ENCODE measurements at places on chromosomes 1 and 21.

DNA sequence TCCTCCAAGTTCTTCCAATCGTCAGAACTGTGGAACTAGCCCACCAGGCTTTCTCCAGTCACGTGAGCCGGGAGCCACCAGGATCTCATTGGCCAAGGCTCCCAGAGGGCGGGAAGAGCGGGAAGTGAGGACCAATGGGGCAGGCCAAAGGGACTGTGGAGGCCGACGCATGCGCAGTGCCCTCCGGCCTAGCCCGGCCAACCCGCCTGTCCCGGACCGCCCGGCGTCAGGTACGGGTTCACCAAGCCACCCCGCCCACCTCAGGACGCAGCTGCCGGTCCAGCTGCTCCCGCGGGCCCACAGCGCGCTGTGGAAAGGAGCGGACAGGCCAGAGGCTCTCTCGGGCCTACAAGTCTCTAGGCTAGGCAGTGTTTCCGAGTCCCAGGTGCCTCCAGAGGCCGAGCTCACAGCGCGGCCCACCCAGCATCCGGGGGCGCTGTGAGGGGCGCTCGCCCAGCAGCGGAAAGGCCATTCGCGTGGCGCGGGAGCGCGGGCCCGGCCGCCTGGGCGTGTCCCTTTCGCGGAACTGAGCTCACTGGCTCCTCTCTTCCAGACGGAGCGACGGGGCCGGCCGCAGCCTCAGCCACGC lies 10.9 kb downstream of the OR14I1 start:
- no peak for DNase-seq

DNA sequence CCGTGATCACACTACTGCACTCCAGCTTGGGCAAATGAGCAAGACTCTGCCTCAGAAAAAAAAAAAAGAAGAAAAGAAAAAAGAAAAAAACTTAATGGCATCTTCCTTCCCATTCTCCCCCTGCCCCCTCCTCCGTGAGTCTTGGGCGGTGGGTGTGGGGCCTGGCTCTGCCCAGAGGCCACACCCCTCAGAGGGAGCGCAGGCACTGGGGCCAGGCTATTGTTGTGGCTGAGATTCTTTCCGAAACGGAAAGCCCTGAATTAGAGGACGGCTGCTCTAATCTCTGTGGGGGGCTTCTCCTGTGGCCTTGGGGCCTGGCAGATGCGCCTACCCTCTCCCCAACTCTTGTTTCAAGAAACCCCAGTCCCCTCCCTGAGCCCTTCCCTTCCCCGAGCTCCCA lies 4.1 kb upstream of the FAM110D start:
- no peak for DNase-seq

DNA sequence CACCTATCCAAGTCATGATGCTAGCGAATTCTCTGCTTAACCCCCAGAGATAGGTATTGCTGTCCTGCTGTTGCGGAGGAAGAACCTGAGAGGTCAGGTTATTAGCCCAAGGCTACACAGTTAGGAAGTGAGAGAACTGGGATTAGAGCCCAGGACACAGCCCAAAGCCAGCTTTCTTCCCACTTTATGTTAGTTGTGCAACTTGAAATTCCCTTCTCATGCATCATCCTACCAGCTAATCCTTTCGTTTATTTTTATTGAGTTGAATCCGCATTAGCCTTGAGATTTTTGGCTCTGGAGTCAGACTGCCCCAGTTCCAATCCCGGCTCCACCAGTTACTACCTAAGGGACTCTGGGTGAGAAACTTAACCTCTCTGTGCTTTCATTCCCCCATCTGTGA lies 65.4 kb downstream of the PLEKHA6 start:
- no peak for DNase-seq

- DNase-seq = peak; percentile 22
These were observed 27.7 kb upstream of the PTGFRN start for GRCh38 chr1:116881879-116882520.

GRCh38 chr1:234907208-234907939 lies 221.3 kb downstream of the TOMM20 start:
- DNase-seq = no peak

DNA sequence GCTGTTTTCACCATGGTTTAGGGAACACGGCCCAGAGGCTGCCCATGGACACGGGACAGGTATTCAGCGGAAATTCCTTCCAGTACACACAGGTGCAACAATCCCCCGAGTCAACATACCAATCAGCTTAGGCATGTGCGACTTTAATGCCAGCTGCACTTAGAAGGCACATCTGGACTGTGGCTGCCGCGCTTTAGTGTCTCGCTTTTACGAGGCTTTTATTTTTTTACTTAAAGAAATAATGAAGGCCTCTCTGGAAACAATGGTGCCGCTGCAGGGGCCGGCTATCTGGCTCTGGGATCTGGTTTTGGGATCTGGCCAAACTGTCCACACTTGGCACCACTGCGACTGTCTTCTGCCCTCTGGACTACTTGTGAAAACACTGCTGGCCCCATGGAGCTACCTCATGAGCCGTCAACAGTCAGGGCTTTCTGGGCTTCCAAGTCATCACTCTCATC lies 55.5 kb downstream of the SLC66A1 start:
- no peak for DNase-seq

GRCh38 chr1:112625696-112626095 lies 6.1 kb downstream of the CAPZA1 start:
- DNase-seq = no peak

DNA sequence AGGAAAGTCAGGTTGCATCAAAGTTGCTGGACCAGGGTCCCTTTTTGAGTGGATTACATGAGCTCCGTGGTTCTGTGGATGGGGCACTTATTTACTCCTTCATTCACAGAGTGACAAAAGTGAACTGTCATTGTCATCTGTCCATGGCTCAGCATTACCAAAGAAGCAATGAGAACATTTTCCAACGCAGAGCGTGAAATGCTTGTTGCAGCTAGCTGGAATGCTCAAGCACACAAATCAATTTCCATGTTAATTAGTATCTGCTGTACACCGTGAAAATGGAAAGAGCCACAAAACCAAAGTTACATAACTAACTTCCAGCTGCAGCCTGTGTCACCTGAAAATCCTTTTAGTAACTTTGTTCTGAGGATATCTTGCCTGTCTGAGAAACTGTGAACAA lies 78.9 kb downstream of the MT1HL1 start:
- DNase-seq = no peak

DNA sequence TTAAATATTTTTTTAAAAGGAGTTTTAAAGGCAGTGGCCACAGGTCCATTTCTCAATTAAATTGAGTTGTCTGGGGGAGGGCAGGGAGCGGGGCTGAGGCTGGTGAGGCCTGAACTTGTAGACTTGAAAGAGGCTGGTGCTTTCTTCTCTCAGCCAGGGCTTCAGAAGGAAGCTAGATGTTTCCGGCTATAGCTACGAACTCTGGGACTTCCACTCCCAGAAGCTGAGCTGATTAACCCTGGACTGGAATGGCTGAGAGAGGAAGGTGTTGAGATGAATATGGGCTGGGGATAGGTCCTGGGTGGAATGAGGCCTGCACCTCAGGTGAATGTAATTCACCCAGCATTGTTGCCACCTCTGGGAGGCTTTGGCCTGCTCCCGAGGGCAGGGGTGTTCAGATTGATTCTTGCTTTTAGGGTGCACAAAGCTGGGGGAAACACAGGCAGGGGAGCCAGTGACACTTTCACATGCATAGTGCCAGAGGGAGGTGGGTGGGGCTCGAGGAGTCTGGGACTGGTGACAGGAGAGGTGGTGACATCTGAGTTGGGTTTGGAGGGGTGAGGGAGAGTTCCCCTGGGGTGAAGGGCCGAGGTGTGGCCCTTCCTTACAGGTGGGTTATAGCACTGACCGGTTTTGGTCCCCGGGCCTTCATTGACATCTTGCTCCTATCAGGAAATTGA lies 18.2 kb downstream of the LDLRAP1 start:
- no peak for DNase-seq

DNA sequence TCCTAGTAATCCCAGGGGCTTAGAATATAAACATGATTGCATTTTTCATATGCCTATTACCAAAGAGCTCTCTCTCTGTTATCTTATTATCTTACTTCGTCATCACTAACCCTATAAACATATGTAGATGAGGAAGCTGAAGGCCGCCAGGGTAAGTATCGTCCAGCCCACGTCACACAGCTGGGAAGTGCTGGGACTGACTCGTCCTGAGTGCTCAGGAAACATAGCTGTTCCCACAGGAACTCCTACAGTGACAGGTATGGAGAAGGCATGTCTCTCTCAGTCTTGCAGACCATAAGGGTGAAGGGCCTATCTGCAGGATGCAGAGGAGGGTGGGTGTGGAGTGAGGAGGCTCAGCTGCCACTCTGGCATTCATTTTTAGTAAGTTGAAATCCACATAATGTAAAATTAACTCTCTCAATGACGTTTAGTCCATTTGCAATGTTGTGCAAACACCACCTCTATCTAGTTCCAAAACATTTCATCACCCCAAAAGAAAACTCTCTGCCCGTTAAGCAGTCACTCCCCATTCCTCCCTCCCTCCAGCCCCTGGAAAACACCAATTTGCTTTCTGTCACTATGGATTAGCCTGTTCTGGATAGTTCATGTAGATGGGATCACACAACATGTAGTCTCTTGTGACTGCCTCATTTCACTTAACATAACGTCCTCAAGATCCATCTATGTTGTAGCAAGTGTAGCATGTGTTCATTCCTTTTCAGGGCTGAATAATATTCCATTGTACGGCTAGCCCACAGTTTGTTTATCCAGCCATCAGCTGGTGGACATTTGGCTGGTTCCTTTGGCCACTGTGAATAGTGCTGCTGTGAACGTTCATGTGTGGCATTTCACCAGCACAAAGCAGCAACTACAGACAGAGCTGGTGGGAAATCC lies 68.3 kb downstream of the TCP10L start:
- DNase-seq = no peak

Measured in stimulated activated CD4-positive, alpha-beta T cell treated with anti-CD3 and anti-CD28 coated beads, Interleukin-4, amount 100 ng/mL, for 4 hours (primary cell).